DMS79 (cell line): ENCODE measurements at places on chromosomes 16 and 17.

GRCh38 chr17:320139-320538 lies 32.5 kb downstream of the RPH3AL start:
- no peak for DNase-seq

- peak; percentile 32 for DNase-seq
These were observed 329.8 kb downstream of the UTP18 start for GRCh38 chr17:51590071-51590656.

DNA sequence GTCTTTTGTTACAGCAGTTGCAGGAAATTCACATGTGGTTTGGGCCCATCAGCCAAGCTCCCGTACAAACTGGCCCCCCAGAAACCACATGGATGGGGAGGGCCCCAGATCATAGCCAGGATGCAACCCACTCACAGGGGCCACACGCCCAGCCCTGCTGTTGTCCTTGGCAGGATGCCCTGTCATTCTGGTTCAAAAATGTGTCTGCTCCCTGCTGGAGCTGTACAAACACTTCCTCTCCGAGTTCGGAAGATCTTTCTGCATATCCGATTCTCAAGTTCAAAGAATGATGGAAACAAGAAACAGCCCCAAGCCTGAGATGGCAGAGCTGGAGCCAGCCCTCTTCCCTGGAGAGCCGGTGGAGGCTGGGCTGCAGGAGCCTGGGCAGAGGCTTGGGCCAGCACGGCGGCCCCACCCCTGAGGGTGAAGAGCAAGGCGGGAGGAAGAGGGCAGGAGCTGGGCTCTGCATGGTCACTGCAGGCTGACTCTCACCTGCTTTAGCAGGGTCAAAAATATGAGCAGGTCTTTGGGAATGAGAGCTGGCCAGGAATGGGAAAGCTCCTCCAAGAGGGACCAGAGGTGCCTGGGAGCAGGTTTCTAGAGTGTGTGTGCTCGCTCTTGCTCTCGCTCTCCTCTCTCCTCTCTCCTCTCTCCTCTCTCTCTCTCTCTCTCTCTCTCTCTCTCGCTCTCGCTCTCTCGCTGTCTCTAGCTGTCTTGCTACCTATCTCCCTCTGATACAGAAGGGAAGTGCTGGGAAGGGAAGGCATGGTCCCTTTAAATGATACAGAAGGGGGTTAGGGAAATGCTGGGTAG lies 34.7 kb upstream of the ENPP7 start:
- no peak for DNase-seq

GRCh38 chr16:69838489-69838888 lies 76.4 kb downstream of the WWP2 start:
- no peak for DNase-seq

DNA sequence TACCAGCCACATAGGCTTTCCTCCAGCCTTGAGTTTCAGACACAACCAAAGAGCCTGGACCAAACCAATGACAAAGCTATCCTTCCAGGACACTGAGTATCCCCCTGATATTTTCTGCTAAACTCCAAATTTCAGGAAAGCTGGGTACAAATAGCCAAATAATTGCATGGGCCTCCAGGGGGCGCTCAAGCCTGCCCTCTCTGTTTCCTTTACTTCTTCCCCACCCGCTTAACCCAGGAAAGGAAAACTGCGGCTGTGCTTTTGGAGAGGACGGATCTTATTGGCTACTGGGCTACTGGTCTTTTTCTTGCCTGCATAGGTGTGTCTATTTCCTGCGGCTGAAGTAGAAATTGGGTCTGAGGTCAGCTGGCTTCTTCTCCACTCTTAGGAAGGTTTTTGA lies 30.1 kb downstream of the GNGT2 start:
- no peak for DNase-seq

DNA sequence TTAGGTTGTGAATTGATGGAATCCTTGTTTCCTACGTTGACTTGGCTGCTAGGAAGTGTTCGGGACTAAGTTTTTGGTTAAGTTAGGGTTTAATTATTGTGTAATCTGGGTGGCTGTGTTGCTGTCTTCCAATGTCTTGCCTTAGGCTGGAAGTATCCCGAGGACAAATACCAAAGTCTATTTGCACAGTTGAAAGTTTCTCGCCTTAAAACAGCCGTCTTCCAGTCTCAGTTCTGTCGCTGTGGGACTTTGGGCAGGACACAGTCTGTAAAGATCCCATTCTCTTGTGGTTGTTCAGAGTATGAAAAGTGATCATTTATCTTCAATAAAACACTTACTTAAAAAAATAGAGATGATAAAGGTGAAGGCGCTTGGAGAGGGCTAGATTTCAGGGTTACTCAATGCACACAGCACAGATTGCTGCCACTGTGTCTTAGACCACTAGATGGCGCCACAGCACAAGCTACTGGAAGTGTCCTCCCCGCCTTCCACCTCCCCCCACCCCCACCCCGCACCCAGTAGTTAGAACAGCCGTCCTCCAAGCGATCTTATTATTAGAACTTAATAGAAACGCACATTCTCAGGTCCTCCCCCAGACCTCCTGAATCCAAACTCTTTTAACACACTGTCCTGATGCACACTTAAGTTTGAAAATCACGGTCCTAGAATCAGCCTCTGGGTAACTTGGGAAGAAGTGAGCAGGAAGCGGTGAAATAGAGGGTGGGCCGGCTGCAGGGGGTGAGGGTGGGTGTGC lies 45.8 kb downstream of the AKAP1 start:
- DNase-seq = peak; percentile 34

- DNase-seq = no peak
These were observed 1.7 kb upstream of the CYTH1 start for GRCh38 chr17:78783711-78784324.
